ENCODE measurements at places on chromosomes 12 and 14.

GRCh38 chr14:35243956-35244355, 48.2 kb upstream of the PSMA6 start:
- no peak for DNase-seq
- H3K27me3 ChIP-seq = no peaks in the 10 kb centered on the region
- H3K36me3 ChIP-seq = peaks cover 8% of the 10 kb centered on the region
- no peak overlapping the region for H3K4me3 ChIP-seq
- peaks cover 6% of the 10 kb centered on the region for H3K4me1 ChIP-seq

- no peaks in the 10 kb centered on the region for H3K36me3 ChIP-seq
- H3K4me3 ChIP-seq = peak overlapping the region; percentile 84
- DNase-seq = peak; percentile 58
- H3K27ac ChIP-seq = peak overlapping the region; percentile 2
- no peaks in the 10 kb centered on the region for H3K27me3 ChIP-seq
Observed at GRCh38 chr14:105315211-105315721, 718 bp downstream of the PACS2 start.

- H3K27ac ChIP-seq = no peak overlapping the region
- H3K4me1 ChIP-seq = peaks cover 24% of the 10 kb centered on the region
- no peaks in the 10 kb centered on the region for H3K36me3 ChIP-seq
- no peak overlapping the region for H3K4me3 ChIP-seq
- DNase-seq = no peak
Observed at GRCh38 chr12:50056639-50056976, 788 bp upstream of the ASIC1 start.

- H3K36me3 ChIP-seq = no peaks in the 10 kb centered on the region
- H3K27ac ChIP-seq = no peak overlapping the region
- peaks cover 20% of the 10 kb centered on the region for H3K4me1 ChIP-seq
- no peaks in the 10 kb centered on the region for H3K27me3 ChIP-seq
- peak; percentile 18 for DNase-seq
Observed at GRCh38 chr14:52175982-52176502, 91.5 kb upstream of the PTGDR start.

DNA sequence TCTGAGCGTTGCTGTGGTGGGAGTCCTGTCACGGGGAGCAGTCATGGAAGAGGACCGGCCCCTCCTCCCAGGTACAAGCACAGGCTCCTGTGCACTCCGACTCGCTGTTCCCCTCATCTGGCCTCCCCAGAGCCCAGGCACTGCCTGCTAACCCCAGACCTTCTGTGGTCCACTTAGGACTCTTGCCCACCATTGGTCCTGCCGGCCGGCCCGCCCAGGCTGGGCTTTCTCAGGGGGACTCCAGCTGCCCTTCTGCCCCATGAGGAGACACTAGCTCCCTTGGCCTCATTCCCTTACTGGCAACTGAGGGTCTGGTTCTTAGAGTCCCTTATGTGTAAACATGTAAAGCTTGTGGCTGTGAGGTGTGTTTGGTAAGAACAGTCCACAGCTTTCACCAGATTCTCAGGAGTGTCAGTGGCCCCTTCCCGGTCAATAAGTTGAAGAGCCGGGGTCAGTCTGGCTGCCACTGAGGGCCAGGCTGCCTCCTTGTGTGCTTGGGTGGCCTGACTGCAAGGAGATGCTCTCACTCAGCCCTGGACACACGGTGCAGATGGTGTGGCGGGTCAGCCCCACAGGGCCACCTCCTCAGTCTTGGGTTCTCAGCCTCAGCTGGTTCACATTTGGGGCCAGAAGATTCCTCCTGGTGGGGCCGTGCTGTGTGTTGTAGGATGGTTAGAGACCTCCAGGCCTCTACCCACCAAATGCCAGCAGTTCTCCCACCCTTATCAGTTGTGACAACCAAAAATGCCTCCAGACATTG, 43.6 kb downstream of the DDX51 start:
- H3K4me3 ChIP-seq = no peak overlapping the region
- H3K36me3 ChIP-seq = peaks cover 22% of the 10 kb centered on the region
- no peak overlapping the region for H3K27ac ChIP-seq
- peaks cover 13% of the 10 kb centered on the region for H3K4me1 ChIP-seq
- no peaks in the 10 kb centered on the region for H3K27me3 ChIP-seq

GRCh38 chr12:102549691-102550090, 69.3 kb upstream of the IGF1 start:
- DNase-seq = no peak
- no peak overlapping the region for H3K4me3 ChIP-seq
- H3K36me3 ChIP-seq = no peaks in the 10 kb centered on the region
- H3K4me1 ChIP-seq = no peaks in the 10 kb centered on the region
- no peaks in the 10 kb centered on the region for H3K27me3 ChIP-seq

DNA sequence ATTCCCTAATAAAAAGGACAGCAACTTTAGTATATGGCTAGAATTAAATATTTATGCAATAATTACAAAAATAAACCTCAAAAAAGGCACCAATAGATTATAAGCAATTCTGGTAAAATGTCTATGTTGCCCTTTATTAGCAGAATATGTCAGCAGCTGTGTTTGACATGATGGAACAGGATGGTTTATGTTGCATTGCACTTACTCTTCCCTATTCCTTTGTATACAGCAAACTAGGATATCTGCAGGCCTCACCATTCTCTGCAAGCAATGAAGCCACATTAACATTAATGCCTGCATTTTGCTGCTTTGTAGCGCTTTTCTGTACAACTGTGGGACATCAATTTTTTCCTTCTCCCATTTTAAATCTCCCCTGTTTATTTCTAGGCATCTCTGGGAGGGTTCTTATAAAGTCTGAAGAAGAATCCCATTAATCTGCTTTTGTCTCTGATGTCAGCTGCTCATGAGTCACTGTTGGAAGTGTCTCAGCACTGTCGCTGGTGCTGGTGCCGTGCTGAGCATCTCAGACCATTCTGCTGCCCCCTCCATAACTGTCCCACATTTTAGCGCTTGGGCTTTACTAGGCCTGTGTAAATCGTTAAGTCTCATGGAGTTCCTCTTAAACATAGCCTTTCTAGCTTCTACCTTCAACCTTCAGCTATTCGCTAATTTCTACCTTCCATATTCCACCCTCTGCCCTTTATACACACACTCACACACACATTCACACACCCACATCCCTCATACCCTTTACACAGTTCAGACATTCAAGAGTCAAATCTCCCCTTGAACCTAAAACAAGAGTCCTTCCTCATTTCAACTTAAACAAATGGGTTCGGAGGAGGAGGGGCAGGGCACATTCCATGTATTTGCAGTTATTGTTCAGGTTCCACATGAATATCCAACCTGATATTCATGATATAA, 64.4 kb upstream of the TRHDE start:
- no peaks in the 10 kb centered on the region for H3K4me1 ChIP-seq
- H3K27me3 ChIP-seq = no peaks in the 10 kb centered on the region
- DNase-seq = no peak
- H3K27ac ChIP-seq = no peak overlapping the region
- no peak overlapping the region for H3K4me3 ChIP-seq

- H3K36me3 ChIP-seq = no peaks in the 10 kb centered on the region
- H3K27ac ChIP-seq = no peak overlapping the region
- no peak for DNase-seq
- no peak overlapping the region for H3K4me3 ChIP-seq
Observed at GRCh38 chr12:3515506-3515905, 24.5 kb downstream of the PRMT8 start.

DNA sequence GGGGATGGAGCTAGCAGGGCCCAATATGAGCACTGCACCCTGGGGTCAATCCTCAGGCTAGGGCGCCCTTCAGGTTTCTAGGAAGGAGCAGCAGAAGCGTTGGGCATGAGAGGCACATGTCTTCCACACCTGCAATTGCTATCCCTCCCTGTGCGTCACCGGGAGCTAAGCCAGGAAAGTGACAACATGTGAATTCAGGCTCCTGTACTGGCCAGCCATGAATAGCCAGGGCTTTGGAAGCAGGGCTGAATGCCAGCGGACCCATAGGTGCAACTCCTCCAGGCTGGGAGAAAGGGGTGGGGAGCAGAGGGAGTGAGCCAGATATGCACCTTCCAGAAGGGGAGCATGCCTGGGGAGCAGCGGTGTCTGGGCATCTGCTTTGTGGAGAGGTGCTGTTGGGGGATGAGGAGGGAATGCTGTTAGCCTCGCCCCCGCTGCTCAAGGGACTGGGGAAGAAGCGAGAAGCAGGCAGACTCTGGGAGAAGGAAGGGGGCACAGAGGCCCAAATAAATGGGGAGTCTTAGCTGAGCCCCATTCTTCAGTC, 6.1 kb downstream of the HOXC5 start:
- peaks cover 4% of the 10 kb centered on the region for H3K4me1 ChIP-seq
- DNase-seq = no peak
- H3K27ac ChIP-seq = no peak overlapping the region

Data from activated CD4-positive, alpha-beta memory T cell treated with anti-CD3 and anti-CD28 coated beads for 36 hours (primary cell).